ENCODE measurements at places on chromosomes 11 and 22.

- DNase-seq = no peak
Measured at GRCh38 chr22:30245181-30245984, 1.2 kb downstream of the LIF start.

DNA sequence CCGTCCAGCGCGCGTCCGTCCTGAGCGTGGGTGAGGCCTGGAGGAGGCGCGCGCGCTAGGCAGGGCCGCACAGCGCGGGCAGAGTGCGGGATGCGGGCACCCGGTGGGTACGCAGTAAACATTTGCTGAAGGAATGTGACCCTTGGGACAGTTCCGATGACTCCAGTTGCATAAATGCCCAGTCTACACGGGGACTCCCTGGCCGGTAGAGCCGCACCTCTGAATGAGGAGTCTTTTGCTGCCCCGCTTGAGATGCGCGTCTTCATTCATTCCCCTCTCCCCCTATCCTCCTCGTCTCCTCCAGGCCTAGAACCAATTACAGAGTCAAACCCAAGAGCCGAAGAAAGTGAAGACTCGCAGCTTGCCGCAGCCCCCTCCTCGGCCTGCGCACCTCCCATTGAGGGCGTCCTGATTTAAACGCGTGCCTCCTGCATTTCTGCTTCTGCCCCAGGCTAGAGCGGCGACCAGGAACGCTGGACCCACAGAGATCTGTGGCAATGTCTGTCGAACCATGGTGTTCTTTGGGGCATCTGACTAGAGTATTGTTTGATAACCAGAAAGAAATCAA is 729 bp upstream of the CHKB start:
- DNase-seq = no peak

DNA sequence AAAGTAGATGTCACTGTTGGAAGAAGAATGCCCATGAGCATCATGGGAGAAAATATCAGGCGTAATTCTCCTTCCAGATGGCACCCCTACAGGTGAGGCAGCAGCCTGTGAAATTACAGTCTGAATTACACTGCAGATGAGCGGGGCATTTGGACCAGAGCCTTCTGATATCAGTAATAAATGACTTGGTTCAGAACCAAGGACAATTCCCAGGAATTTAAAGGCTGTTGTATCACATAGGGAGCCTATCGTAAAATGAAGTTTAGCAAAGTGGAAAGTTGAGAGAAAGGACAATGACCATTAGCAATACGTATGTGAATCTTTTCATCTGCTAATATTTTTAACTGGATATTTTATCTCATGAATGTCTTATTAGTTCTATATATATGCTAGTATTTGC is 61.3 kb downstream of the PRMT3 start:
- no peak for DNase-seq

GRCh38 chr11:6992457-6993417 is 27.4 kb downstream of the ZNF214 start:
- DNase-seq = no peak

DNA sequence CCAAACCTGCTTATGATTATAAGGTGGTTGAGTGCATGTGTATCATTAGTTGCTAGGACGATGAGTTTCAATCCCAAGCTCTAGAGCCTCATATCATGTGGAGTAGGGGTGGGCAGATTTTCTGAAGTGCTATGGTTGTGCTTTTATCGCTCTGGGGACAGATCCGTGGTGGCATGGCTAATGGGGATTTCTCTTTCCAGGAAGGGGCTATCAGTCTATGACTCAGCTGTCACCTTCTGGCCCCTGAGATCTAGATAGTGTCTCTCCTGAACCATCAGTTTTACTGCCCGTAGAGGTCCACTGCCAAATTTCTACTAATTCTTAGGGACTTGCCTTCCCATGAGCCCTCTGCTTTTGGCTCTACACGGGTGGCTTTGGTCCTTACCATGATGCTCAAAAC is 51.8 kb downstream of the FDX1 start:
- no peak for DNase-seq

DNA sequence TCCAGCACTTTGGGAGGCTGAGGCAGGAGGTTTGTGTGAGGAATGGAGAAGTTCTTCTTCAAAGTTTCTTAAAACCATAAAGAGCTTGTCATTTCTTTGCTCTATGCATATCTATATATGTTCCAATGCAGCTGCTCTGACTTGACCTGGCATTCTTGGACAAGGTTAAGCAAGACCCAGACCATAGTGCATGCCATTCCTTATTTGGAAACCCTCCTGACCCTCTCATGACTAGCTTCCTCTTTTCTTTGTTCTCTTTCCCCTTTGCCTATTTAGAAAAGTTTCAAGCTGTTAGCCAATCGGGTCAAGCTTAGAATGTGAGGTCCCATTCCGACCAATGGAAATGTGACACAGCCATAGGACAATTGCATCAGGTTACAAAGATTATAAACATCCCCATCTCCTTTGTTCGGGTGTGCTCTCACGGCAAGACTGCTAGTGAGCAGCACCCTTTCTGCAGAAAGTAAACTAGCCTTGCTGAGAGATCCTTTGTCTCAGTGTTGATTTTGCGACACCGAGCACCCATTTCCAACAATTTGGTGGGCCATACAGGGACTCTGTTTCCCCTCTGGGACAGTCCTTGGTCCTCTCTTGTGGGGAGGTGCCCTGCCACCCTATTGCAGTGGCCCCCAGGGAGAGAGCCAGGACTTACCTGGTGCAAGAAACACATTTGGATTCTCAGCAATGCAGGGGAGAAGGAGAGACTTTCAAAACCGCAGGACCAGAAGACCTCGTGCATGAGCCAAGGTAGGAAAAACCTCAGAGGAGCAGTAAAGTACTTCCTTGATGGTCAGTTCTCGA is 39.9 kb upstream of the ANO1 start:
- DNase-seq = no peak
